ENCODE measurements at places on chromosomes 1 and 21. TPM values are rescaled to one million over a fixed set of nuclear protein-coding genes. Genes with fewer than 3 reads are reported as not detected.

The RAB42 gene
- total RNA-seq: not detected

The RNF115 gene
- total RNA-seq: 18.8 TPM

The NUP210L gene
- not detected for total RNA-seq

The WNT2B gene
- total RNA-seq: 2.8 TPM

The AIRE gene
- total RNA-seq: 0.07 TPM

The SPATA45 gene
- total RNA-seq: not detected
